ENCODE measurements at places on chromosomes 12 and 14.
A peak's percentile ranks its signal among the peaks of the same experiment; 100 is the strongest.

DNA sequence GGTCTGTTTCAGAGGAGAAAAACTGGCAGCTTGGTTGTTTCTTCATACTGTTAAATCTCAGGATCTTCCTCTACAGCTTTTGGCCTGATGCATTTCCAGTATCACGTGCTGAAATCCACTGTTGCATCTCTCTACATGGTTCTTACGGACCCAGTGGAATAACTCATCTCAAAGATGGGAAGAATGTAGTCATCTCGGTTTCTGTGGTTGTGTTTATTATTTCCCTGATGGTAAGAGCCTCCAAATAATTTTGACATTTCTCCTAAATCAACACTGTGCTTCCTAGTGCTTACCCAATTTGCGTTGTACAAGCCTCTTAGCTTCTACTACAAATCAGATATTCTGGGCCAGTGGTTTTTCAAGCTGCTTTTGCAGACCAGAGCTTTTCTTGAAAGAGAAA is 812.8 kb downstream of the C12orf50 start:
- DNase-seq: peak; percentile 52

GRCh38 chr14:30826070-30826469 is 48.3 kb upstream of the COCH start:
- DNase-seq: no peak

- no peak for DNase-seq
Observed at GRCh38 chr14:99720941-99721791, 37.1 kb downstream of the CYP46A1 start.

DNA sequence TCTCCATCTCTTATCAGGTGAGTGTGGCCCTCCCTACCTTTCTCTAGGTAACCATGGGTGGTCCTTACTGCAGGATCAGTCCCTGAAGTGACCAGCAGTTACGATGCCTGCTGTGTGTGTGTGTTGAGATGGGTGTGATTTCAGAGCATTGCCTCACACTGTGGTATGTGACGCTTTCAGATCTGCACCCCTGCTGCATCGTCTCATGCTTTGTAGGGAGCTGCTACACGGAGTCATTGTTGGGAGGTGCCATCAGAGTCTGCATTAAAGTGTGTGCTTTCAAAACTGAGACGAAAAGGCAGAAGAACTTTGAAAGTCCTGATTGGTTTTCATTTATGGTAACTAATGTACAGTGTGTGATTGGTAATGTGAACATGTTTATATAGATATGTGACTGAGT is 150.5 kb downstream of the PELI2 start:
- DNase-seq: peak; percentile 4

DNA sequence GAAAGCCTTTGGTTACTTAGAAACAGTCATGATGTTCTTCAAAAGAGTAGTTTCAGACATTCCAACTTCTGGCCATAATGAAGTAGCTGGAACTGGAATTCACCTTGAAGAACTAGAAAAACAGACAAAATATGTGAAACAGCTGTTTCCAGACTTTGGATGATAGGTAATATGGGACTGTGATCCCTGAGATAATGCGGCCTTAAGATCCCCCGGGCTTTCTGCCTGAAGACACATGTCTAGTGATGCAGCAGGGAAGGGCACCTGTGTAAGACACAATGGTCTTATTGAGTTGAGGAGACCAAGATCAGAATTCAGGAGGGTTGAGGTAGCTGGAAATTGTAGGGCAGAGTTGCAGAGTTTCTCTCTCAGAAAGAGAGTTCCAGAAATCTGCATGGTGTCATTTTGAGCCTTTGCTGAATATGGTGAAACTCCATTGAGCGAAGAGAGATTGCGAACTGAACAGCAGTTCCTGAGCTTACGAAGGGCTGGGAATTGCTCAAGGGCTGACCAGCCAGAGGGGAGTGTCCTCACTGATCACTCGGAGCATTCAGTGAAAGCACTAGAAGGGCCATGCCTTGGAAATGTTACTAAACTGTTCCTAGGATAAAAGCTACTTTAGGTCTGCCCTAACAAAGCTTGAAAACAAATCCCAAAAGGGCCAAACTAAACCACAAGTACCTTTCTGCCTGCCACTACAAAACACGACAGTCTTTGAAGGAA is 41.7 kb upstream of the FRS2 start:
- no peak for DNase-seq

- DNase-seq: peak; percentile 2
Observed at GRCh38 chr12:58396239-58396638, 454.9 kb downstream of the ATP23 start.

DNA sequence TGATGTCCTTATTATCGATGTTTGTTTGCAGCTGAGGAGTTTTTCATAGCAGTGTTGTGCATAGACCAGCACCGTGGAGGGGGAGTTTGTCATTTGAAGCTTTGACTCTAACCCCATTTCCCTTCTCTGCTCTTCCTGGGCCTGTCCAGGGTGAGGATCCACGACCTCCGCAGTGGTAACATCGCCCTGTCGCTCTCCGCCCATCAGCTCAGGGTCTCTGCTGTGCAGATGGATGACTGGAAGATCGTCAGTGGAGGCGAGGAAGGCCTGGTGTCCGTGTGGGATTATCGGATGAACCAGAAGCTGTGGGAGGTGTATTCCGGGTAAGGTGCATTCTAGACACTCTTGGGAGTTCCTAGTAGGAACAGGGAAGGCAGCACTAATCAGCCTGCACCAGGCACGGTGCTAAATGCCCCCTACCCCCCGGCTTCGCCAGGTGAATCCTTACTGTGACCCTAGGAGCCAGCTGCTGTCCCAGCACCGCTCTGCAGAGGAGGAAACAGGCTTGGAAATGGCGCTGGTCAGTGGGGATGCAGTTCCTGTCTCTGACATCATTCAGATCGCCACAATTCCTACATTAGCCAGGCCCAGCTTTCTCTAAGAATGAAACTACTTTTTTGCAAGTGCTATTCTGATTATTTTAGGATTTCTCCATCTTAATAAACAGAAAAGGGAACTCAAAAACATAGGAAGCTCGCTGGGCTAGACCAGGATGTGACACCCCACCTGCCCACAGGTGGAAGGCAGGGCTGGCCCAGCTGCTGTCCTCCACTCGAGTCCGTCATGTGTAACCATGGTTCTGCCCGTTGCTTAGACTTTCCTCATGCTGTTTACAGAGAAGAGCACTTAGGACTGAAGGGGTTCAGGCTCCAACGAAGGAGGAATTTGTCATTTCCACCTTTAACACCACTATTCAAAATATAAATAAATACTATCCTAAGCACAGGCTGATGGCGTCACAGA is 74.9 kb downstream of the TESC start:
- DNase-seq: no peak

GRCh38 chr14:95915330-95915729 is 38.7 kb downstream of the TUNAR start:
- DNase-seq: no peak

- no peak for DNase-seq
Observed at GRCh38 chr12:92550661-92551060, 152.1 kb upstream of the PLEKHG7 start.

- peak; percentile 74 for DNase-seq
Observed at GRCh38 chr14:105489542-105490266, 1.3 kb upstream of the TEDC1 start.

DNA sequence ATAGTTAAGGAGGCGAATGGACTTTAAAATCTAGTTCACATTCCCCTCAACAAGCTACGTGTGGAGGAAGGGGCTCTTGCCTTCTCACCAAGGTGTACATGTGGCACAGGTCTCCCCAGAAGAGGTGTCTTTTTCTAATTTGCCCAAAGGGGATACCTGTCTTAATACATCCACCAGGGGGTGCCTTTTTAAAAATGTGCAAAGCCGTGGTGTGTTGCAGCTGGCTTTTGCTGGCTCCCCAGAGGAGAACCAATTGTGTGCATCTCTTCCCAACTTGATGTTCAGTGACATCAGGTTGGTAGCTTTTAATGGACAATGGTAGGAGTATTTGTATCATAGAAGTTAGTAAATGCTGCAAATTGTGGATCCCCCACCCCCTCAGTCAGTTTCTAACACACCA is 33.8 kb downstream of the CREBL2 start:
- DNase-seq: peak; percentile 43

DNA sequence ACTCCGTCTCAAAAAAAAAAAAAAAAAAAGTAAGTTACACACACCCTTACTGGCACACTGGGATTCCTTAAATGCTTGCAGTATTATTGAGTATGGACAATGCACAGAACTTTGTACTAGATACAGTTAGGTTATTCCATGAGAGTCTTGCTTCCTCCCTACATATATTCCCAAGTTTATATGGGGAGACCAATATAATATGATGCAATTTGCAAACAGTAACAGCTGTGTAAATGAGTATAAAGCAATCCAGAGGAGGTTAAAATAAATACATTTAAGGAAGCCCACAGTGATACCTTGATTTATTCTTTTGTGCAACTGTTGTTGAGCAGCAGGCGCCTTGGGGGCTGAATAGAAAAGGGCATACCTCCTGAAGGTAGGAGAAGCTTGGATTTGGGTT is 26.6 kb downstream of the RASSF3 start:
- DNase-seq: no peak

DNA sequence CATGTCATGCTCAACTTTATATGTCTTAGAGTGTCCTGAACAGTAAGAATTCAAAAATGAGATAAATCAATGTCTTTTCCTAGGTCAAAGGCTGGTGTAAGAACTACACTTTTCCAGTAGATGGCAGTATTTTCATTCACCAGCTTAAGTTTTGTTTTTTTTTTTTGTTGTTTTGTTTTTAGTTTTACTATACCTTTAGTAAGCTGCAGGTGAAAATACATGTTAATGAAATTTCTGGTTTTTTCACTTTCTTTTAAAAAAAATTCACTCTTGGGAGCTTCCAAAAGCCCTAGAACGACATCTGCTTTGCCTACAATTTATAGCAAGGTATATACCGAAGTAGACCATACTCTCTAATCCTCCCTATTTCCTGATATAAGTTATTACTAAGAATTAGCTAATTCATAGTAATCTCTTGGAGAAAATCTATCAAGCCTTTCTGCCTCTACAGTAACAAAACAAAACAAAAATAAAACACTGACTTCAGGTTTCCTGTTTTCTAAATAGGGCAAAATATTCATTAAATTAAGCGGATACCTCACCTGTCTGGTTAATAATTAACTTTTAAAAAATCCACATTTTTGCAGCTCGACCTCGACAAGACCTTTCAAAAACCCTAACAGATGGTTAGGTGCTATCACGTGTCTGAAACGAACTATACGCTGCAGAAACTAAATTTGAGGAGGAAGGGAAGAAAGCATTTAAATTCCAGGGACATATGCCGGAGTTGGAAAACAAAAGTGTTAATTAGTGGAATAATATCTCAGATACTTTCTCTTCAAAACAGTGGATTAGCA is 2.7 kb upstream of the SAMD4A start:
- peak; percentile 47 for DNase-seq

DNA sequence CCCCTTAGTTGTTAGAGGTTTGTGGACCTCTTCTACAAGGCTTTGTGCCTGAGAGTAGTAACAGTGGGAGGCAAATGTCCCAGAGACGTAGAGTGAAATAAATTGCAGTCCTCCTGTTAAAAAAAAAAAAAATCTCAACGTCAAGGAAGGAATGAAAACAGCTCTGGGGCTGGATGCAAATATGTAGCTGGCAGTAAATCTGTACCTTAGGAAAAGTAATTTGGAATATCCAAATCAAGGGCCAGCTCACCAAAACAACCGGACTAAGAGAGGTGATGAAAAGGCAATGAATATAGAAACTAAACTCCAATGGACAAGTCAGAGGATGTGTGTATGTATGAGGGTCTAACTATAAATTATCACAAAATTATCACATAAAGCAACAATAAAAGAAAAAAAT is 27.0 kb downstream of the SINHCAF start:
- no peak for DNase-seq

GRCh38 chr12:51020448-51021182 is 5.6 kb downstream of the SLC11A2 start:
- DNase-seq: no peak

GRCh38 chr14:100236881-100237280 is 2.1 kb upstream of the YY1 start:
- no peak for DNase-seq

- no peak for DNase-seq
Observed at GRCh38 chr14:52018252-52018651, 28.9 kb downstream of the RTRAF start.

GRCh38 chr14:50013198-50013918 is 103.0 kb downstream of the VCPKMT start:
- no peak for DNase-seq

GRCh38 chr12:122023339-122024131 is 1.9 kb downstream of the BCL7A start:
- peak; percentile 80 for DNase-seq

- DNase-seq: no peak
Observed at GRCh38 chr12:18071336-18071735, 18.7 kb downstream of the RERGL start.

- peak; percentile 60 for DNase-seq
Observed at GRCh38 chr14:99522457-99522891, 41.3 kb downstream of the CCNK start.

- DNase-seq: peak; percentile 67
Observed at GRCh38 chr14:50062438-50063085, 53.8 kb downstream of the VCPKMT start.

DNA sequence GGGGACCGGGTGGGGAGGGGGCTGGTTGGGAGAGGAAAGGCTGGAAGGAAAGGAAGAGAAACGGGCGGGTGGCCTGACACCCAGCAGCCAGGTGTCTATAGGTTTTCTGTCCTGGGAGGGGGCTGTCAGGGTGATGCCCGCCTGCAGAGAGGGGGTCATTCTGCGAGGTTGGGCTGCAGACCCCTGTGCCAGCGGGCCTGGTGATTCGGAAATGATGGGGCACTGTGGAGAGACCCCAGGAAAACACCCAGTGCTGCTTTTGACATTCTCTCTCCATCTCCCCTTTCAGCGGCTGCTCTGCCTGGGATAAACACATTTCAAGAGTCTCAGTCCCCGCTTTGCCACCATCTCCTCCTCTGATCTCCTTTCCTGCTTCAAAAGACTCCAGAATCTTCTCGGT is 168.5 kb upstream of the RTL1 start:
- DNase-seq: no peak

DNA sequence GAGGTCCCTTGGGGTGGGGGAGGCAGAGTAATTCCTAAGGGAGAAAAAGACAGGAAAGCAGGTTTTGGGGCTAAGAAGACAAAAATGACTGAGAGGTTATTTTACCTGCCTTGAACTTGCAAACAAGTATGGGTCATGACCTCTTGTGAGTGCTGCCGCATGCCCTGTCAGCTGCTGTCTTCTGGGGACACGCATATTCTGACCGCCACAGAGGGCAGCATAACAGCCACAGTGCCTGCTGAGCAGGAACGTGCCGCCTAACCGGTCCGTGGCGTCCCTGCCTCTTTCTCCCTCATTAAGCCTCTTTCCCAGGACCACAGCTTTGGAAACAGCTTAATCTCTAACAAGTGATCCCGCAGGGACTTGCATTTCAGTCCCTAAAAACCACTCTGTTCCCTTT is 51.3 kb upstream of the KCNA1 start:
- DNase-seq: no peak

Measured in AG10803 (cell line).